Stimulated activated CD4-positive, alpha-beta T cell treated with anti-CD3 and anti-CD28 coated beads, Interleukin-15, amount 100 ng/mL, for 24 hours (primary cell): ENCODE measurements at places on chromosomes 6 and 20.
A peak's percentile ranks its signal among the peaks of the same experiment; 100 is the strongest.

- no peak for DNase-seq
Measured at GRCh38 chr6:15519681-15520080, 143.1 kb downstream of the DTNBP1 start.

- no peak for DNase-seq
Measured at GRCh38 chr6:83505356-83505755, 7.0 kb upstream of the PRSS35 start.

GRCh38 chr6:43052842-43053544, 658 bp downstream of the CUL7 start:
- peak; percentile 48 for DNase-seq

- DNase-seq: peak; percentile 50
Measured at GRCh38 chr20:48826883-48827771, 672 bp downstream of the PREX1 start.

GRCh38 chr6:149862922-149863697, 1.0 kb downstream of the LRP11 start:
- peak; percentile 58 for DNase-seq

DNA sequence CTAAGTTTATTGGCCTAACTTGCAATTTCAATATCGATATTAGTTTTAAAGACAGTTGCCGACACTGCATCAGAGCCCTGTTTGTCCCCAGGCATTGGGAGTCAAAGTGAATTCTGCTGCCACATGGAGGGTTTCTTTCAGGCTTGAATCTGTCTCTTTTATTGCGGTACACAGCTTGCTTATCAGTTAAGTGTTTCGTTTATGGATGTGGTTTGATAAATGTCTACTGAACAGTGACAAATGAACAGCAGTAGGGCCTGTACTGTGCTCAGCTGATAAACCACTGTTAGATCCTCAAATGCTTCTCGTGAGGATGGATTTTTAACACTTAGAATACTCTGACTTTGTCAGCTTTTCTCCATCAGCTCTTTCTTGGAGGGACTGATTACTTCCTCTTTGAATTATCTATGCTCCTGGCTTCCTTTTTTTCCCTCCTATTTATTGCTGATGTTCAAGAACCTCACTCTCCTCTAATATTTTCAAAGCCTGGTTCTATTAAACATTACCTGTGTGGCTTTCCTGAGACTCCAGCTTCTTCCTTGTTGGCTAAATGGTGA, 240.8 kb downstream of the PLCB1 start:
- no peak for DNase-seq
